ENCODE measurements at places on chromosomes 5 and 9. TPM values are rescaled to one million over a fixed set of nuclear protein-coding genes. Genes with fewer than 3 reads are reported as not detected.

Gene ARID3C
- total RNA-seq: not detected

Gene DNAI1
- not detected for total RNA-seq

Gene FBP2
- total RNA-seq: not detected

Gene TRAF1
- 2.0 TPM for total RNA-seq

Gene HTR1A
- total RNA-seq: not detected

Gene RMI1
- 11.4 TPM for total RNA-seq

Gene DMRTA1
- total RNA-seq: 2.1 TPM

Gene GAS1
- total RNA-seq: 0.15 TPM

- H3K36me3 ChIP-seq: no peaks in the 10 kb centered on the region
- no peaks in the 10 kb centered on the region for H3K27me3 ChIP-seq
- H3K4me3 ChIP-seq: no peak overlapping the region
- no peak overlapping the region for H3K27ac ChIP-seq
- DNase-seq: no peak
Observed at GRCh38 chr9:89744730-89745129, 139.9 kb downstream of the GADD45G start.

- no peak overlapping the region for H3K4me3 ChIP-seq
- H3K27me3 ChIP-seq: no peaks in the 10 kb centered on the region
- peaks cover 14% of the 10 kb centered on the region for H3K36me3 ChIP-seq
- H3K27ac ChIP-seq: no peak overlapping the region
Observed at GRCh38 chr5:134772461-134773125, 14.0 kb downstream of the DDX46 start.

- H3K36me3 ChIP-seq: no peaks in the 10 kb centered on the region
- DNase-seq: no peak
- H3K4me3 ChIP-seq: no peak overlapping the region
- no peaks in the 10 kb centered on the region for H3K27me3 ChIP-seq
- no peak overlapping the region for H3K27ac ChIP-seq
Observed at GRCh38 chr5:108024986-108025385, 354.2 kb upstream of the EFNA5 start.

DNA sequence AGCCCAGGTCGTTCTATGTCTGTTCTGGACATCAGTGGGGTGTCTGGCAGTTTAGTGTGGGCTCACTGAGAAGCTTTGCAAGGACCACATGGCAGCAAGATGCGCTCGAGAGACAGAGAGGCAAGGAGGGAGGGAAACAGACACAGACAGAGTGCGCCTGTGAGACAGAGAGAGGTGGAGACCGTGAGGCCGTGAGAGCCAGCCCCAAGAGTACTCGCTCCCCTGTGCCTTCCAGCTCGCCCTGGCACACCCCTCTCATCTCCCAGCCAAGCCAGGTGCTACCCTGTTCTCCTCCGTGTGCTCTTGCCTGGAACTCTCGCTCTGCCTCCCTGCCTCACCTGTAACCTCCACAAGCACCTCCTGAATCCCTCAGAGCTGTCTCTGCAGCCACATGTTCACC lies 106.8 kb downstream of the EHMT1 start:
- H3K27ac ChIP-seq: no peak overlapping the region
- peaks cover 10% of the 10 kb centered on the region for H3K36me3 ChIP-seq
- no peaks in the 10 kb centered on the region for H3K27me3 ChIP-seq
- no peak for DNase-seq
- H3K4me3 ChIP-seq: no peak overlapping the region

DNA sequence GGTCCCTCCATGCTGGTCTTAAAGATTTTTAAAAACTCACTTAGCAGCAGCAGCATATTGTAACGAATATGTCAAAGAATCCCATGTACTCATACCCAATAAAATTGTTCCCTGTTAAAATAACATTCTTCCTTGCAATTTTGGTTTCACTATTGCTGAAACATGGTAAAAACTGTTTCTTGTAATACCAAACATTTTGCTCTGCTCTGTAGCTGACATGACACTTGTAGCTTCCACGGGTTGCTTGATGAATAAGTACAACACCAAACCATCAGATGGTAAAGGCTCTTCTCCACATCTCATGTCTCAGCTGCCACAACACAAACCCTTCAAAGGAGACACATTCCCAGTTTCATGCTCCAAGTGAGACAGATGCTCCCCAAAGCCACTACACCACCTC lies 180.7 kb upstream of the PTGER4 start:
- H3K27me3 ChIP-seq: no peaks in the 10 kb centered on the region
- no peak overlapping the region for H3K4me3 ChIP-seq
- DNase-seq: no peak
- H3K36me3 ChIP-seq: no peaks in the 10 kb centered on the region

GRCh38 chr9:126276056-126276728 lies 50.4 kb upstream of the MVB12B start:
- peaks cover 9% of the 10 kb centered on the region for H3K27me3 ChIP-seq
- H3K4me3 ChIP-seq: no peak overlapping the region
- no peak overlapping the region for H3K27ac ChIP-seq
- no peaks in the 10 kb centered on the region for H3K36me3 ChIP-seq
- no peaks in the 10 kb centered on the region for H3K4me1 ChIP-seq

- peak; percentile 44 for DNase-seq
- H3K27ac ChIP-seq: no peak overlapping the region
- H3K27me3 ChIP-seq: no peaks in the 10 kb centered on the region
- H3K4me3 ChIP-seq: no peak overlapping the region
- no peaks in the 10 kb centered on the region for H3K36me3 ChIP-seq
Observed at GRCh38 chr5:57684299-57684702, 201.7 kb upstream of the ACTBL2 start.

DNA sequence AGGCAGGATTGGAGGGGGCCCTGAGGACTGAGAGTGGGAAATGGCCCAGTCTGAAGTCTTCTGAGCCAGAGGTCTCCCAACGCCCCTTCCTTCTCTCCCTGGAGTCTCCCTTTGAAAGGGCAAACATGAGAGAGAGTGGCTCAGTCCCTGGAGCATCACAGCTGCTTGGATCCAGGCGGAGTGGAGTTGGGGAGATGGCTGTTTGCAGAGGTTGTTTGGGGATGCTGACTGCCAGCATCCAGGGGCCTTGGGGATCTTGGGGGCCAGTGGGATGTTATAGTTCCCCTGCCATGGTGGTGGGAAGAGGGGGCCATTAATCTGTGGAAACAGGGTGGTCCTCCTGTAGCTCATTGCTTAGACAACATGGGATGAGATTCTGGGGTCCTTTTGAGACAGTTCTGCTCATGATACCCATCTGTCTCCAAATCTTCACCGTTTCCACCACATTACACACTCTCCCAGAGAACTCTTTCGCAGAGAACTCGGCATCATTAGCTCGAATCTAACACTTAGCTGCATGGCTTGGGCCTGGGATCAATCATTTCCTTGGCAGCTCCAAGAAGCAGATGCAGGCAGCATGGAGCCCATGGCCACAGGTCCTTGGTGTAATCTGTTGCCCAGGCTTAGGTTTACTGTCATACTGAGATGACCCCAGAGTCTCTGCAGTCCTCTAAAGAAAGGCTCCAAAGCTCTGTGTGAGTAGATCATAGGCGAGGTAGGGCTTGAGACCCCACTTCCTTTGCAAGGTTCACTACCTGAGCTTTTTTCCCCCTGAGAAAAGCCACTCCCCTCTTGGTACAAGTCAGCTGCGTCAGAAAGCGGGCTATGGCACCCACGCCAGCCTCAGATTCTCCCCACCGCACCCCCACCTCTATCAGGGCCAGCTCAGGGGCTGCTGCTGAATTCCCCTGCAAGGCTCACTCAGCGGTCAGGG lies 54.4 kb upstream of the SH3PXD2B start:
- no peaks in the 10 kb centered on the region for H3K27me3 ChIP-seq
- DNase-seq: no peak
- no peaks in the 10 kb centered on the region for H3K36me3 ChIP-seq
- no peaks in the 10 kb centered on the region for H3K4me1 ChIP-seq

GRCh38 chr9:133153227-133154096 lies 10.3 kb downstream of the GBGT1 start:
- no peak for DNase-seq
- peaks cover 2% of the 10 kb centered on the region for H3K36me3 ChIP-seq
- no peak overlapping the region for H3K27ac ChIP-seq
- H3K4me1 ChIP-seq: no peaks in the 10 kb centered on the region
- no peaks in the 10 kb centered on the region for H3K27me3 ChIP-seq
- no peak overlapping the region for H3K4me3 ChIP-seq

- H3K4me3 ChIP-seq: no peak overlapping the region
- H3K4me1 ChIP-seq: peaks cover 8% of the 10 kb centered on the region
- no peaks in the 10 kb centered on the region for H3K27me3 ChIP-seq
- H3K36me3 ChIP-seq: peaks cover 18% of the 10 kb centered on the region
- DNase-seq: no peak
Observed at GRCh38 chr5:113067635-113068344, 91.2 kb downstream of the DCP2 start.

DNA sequence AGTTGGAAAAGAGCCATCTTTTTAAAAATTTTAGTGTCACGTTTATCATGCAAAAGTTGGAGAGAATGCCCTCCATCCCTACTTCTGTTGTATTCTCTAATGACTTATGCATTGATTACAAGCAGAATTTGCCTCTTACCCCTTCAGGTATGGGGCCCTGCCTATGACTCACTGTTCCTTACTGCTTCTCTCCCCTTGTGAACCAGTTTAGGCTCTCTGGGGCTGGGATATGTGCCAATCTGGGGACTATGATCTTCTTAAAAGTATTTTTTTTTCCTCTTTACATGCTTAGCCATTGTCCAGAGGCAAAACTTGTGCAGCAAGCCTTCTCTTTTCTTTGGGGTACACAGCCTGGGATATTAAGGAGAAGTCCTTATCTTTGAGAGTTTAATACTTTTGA lies 37.4 kb downstream of the CAMK4 start:
- H3K4me1 ChIP-seq: no peaks in the 10 kb centered on the region
- H3K27me3 ChIP-seq: no peaks in the 10 kb centered on the region
- no peaks in the 10 kb centered on the region for H3K36me3 ChIP-seq
- no peak for DNase-seq
- H3K27ac ChIP-seq: no peak overlapping the region

GRCh38 chr9:88587885-88588649 lies 53.1 kb downstream of the NXNL2 start:
- H3K4me3 ChIP-seq: no peak overlapping the region
- no peaks in the 10 kb centered on the region for H3K27me3 ChIP-seq
- no peak overlapping the region for H3K27ac ChIP-seq
- no peak for DNase-seq
- no peaks in the 10 kb centered on the region for H3K36me3 ChIP-seq
- peaks cover 13% of the 10 kb centered on the region for H3K4me1 ChIP-seq

DNA sequence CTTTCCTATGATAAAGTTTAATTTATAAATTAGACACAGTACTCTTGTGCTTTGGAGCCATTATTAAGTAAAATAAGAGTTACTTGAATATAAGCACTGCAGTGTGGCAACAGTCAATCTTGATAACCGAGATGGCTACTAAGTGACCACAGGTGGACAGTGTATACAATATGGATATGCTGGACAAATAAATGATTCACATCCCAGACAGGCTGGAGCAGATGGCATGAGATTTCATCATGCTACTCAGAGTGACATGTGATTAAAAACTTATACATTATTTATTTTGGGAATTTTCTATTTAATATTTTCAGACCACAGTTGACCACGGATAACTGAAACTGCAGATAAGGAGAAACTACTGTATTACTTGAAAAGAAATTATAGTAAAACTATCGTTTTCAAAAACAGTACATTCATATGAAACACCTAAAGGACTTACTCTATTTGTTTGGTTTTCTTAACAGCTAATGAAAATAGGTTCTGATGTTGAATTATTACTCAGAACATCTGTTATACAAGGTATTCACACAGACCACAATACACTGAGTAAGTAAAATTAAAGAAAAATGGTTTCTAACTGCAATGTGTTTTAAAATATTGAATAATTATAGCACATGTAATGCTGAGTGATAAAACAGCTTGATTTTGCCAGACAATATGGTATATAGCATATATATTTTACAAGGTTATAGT lies 16.0 kb downstream of the LYRM7 start:
- no peaks in the 10 kb centered on the region for H3K36me3 ChIP-seq
- DNase-seq: no peak
- H3K27me3 ChIP-seq: no peaks in the 10 kb centered on the region
- peaks cover 3% of the 10 kb centered on the region for H3K4me1 ChIP-seq
- H3K4me3 ChIP-seq: no peak overlapping the region

DNA sequence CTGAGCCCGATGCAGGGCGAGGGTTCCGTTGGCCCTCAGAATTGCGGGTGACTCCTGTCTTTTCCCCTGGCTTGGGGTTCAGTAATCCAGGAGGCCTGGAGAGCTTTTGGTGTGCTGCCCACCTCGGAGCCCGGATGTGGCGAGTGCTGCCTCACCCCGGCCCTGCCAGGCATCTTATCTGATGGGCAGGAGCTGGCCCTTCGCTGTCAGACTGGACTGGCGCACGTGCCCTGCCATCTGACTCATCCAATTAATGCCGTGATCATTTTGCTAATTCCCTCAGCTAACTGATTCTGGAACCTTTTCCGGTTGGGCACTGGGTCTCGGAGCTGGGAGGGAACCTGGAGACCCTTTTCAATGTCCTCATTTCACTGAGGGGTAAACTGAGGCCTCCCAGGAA lies 34.6 kb downstream of the RXRA start:
- H3K27ac ChIP-seq: no peak overlapping the region
- no peaks in the 10 kb centered on the region for H3K27me3 ChIP-seq
- DNase-seq: peak; percentile 35
- no peak overlapping the region for H3K4me3 ChIP-seq
- peaks cover 11% of the 10 kb centered on the region for H3K4me1 ChIP-seq

- peak overlapping the region; percentile 98 for H3K27ac ChIP-seq
- no peaks in the 10 kb centered on the region for H3K36me3 ChIP-seq
- H3K4me3 ChIP-seq: peak overlapping the region; percentile 100
- H3K27me3 ChIP-seq: no peaks in the 10 kb centered on the region
- peaks cover 40% of the 10 kb centered on the region for H3K4me1 ChIP-seq
- DNase-seq: peak; percentile 89
Observed at GRCh38 chr9:124659099-124659659, 111.9 kb downstream of the NR6A1 start.

DNA sequence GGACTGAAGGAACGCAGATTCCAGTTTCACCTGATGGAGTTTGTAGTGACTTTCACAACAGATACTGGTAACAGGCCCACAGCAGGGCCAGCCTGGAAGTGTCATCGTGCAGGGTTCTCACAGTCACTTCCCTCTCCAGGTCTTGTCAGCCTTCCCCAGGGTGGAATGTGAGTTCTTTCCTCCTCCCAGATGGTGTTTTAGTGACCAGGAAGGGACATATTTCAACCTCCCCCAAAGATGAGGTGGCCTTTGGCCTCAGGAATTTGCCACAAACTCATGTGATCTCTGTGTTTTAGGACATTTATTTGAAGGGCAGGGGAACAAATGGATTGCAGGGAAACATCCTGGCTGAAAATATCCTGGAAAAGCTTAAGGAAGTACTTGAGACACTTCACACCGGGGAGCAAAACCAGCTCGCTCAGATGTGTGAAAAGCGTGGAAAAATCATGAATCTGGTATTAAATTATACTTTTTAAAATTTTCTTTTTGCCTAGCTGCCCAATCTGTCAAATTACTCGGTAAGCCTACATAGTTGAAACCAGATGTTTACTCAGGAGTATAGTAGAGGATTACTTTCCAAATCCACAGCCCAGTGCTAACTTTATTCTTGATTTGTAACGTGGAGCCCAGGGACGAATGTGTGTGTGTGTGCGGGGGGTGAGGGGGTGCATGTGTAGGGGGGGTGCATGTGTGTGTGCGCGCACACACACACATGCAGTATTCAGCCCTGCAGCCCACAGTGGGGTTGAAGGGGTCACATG lies 66.8 kb downstream of the PTPDC1 start:
- H3K36me3 ChIP-seq: no peaks in the 10 kb centered on the region
- no peak for DNase-seq
- H3K27ac ChIP-seq: no peak overlapping the region
- no peaks in the 10 kb centered on the region for H3K4me1 ChIP-seq
- H3K4me3 ChIP-seq: no peak overlapping the region
